ENCODE measurements at places on chromosomes 4 and X. TPM values are rescaled to one million over a fixed set of nuclear protein-coding genes. Genes with fewer than 3 reads are reported as not detected.

FGFBP2 gene
- total RNA-seq = not detected

ATP2B3 gene
- 68.0 TPM for total RNA-seq

CAPN6 gene
- total RNA-seq = not detected

MAGEA2B gene
- 10.6 TPM for total RNA-seq

GRCh38 chr4:153260553-153261300, 56.5 kb downstream of the TRIM2 start:
- DNase-seq = no peak

GRCh38 chr4:113499696-113500095, 261.8 kb downstream of the CAMK2D start:
- DNase-seq = no peak

- DNase-seq = no peak
These were observed 56.6 kb upstream of the CHRDL1 start for GRCh38 chrX:110852180-110852579.

- DNase-seq = no peak
These were observed 23.1 kb downstream of the CENPC start for GRCh38 chr4:67522230-67522629.

DNA sequence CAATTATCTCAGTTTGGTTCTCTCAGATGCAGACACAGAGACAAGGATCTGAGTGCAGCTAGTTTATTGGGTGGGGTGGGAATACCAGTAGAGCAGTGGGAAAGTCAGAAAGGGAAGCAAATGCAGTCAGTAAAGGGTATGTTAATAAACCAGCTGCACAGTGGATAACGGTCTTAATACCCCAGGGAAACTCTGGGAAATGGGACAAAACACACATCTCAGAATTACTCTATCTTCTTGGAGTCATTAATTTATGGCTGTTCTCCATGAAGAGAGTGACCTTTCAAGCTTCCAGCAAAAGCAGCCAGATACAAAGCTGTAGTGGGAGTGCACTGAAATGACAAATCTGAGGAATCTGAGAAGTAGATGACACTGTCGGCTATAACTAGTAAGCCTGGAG, 73.3 kb upstream of the NALF2 start:
- no peak for DNase-seq

DNA sequence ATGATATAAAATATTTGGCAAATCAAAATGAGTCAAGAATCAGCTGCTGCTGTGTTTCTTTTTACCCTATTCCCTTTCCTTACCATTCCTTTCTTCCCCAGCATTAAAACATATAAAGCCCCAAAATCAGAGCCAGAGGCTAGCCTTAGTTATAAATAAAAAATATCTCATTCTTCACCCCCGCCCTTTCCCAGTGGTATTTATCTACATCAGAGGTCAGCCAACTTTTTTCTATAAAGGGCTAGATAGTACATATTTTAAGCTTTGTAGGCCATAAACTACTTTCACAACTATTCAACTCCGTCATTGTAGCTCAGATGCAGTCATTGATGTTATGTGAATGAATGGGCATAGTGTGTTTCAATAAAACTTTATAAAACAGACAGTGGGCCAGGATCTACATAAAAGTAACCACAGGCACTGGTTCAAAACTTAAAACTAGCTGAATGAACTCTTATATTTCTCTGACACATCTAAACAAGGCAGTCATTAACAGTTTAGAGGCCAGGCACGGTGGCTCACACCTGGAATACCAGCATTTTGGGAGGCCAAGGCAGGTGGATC, 30.5 kb upstream of the TCEANC start:
- DNase-seq = no peak

DNA sequence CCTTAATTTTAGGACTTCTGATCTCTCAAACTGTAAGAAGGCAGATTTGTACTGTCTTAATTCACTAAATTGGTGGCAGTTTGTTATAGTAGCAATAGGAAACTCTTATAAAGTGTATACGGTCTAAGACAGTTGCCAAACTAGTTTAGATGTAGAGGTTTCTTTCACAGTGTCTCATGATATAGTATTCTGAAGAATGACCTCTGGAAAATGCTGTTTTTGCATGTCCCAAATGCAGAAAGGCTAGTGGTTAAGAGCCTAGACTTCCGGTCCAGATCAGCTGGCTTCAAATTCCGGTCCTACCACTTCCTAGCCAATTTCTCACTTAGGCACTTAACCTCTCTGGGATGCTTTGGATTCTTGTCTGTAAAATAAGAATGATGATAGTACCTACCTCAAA, 538.5 kb downstream of the CENPC start:
- DNase-seq = no peak

All from glutamatergic neuron (in vitro differentiated cells).